ENCODE measurements at places on chromosomes 11 and 22.
A peak's percentile ranks its signal among the peaks of the same experiment; 100 is the strongest.

DNA sequence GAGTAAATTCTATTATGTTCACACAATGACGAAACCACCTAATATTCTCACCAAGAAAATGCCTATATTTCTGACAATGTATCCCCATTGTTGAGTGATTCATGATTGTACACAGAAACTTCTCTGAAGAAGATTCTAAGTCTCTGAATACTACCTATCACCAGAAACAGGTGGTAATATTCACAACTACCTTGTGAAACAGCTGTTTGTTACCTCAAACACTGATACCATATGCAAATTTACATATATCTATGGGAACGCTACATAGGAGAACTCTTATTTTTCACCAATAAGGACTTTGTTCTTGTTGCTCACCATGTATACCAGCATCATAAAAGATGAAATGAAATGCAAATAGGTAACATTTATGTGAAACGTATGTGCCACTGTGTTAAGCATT, 59.3 kb downstream of the PDGFD start:
- no peak for DNase-seq

GRCh38 chr11:62621027-62621566, 689 bp downstream of the B3GAT3 start:
- DNase-seq: no peak

DNA sequence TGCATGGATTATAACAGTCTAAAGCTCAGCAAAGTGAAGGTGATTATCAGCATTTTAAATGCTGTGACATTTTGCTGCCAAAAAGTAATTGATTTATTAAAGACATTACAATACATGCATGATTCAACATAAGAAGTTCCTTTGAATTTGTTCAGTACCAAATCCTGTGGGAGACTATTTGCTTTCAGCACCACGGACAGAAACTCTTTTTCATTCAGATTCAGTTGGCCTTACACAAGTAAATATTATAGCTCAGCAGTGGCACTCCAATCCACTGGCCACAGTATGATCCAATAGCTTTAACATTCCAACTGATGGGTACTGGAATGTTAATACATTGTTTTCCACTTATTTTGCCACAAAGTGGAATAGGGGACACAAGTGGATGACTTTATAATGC, 806.7 kb downstream of the NTM start:
- DNase-seq: no peak

DNA sequence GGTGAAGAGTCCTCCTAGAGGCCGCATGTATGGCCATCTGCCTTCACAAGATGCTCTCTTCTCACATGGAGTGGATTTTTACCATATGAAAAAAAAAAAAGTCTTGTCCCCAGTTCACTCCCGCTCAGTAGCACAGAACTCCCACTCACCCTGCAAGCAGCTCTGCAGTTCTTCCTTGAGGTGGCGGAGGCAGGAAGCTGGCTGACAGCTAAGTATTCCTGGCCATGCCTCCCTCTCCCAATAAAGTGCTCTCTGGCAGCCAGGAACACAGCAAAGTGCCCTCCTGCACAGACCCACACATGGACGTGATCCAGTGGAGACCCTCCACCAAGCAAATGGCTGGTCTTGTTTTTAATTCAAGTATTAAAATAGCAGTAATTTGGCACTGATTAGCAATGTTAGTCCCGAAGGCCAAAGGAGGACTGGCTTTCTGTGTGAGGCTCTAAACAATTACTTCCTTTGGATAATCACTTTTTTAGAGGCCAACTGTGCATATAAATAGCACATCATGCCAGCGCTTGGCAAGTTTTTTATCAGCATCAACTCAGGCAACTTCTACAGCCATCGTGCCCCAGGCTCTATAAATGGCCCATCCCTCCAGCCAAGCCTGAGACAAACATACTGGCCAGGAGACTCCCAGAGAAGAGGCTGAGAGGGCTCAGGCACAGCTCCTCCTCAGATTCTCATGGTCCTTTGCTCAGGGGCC, 413.6 kb downstream of the OPCML start:
- DNase-seq: no peak

DNA sequence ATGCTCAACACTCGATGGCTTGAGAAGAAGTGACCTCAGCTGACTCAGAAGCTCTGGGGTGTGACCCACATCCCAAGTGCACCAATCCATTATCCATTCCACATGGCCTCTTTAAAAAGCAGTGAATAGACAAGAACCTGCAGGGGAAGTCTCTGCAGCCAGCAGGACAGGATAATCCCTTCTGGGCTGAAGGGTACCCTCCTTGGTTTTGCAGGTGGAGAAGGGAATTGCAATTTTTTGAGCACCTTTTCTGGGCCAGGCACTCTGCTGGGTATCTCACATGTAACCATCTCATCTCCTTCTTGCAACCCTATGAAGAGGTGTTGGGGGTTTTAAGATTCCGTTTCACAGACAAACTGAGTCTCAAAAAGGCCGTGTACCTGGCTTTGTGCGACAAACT, 76.6 kb downstream of the MYO18B start:
- no peak for DNase-seq

- DNase-seq: no peak
These were observed 42.6 kb downstream of the MAP6 start for GRCh38 chr11:75625991-75626888.

DNA sequence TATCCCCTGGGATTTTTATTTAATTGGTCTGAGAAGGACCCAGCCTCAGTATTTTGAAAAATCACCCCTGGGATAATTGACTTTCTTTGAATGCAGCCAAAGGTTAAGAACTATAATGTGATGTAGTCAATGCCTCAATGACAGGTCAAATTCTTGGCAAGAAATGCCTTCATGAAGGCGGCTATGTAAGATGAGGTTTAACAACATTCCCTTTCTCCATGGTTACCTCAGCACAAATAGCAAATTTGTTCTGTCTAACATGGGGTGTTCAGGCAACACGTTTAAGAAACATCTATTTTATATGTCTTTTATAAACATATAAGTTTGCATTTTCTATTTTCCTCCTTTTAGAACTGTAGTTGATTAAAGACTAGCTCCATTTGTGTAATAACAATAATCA, 5.3 kb downstream of the SLN start:
- DNase-seq: no peak

- DNase-seq: no peak
These were observed 28.5 kb upstream of the MUC5B start for GRCh38 chr11:1194231-1194976.

DNA sequence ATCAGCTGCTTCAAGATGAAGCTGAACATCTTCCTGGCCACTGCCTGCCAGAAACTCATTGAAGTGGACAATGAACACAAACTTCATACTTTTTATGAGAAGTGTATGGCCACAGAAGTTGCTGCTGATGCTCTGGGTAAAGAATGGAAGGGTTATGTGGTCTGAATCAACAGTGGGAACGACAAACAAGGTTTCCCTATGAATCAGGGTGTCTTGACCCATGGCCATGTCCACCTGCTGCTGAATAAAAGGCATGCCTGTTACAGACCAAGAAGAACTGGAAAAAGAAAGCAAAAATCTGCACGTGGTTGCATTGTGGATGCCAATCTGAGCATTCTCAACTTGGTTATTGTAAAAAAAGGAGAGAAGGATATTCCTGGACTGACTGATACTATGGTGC, 22.2 kb upstream of the BIRC3 start:
- no peak for DNase-seq

GRCh38 chr11:104614961-104615360, 283.3 kb downstream of the CASP12 start:
- DNase-seq: no peak

GRCh38 chr11:86214710-86215109, 29.8 kb upstream of the EED start:
- DNase-seq: peak; percentile 54
